Stimulated activated CD4-positive, alpha-beta T cell treated with anti-CD3 and anti-CD28 coated beads, Interleukin-12 subunit alpha, Interleukin-12 subunit beta, amount 100 ng/mL, for 48 hours (primary cell): ENCODE measurements at places on chromosomes 6 and 20.

DNA sequence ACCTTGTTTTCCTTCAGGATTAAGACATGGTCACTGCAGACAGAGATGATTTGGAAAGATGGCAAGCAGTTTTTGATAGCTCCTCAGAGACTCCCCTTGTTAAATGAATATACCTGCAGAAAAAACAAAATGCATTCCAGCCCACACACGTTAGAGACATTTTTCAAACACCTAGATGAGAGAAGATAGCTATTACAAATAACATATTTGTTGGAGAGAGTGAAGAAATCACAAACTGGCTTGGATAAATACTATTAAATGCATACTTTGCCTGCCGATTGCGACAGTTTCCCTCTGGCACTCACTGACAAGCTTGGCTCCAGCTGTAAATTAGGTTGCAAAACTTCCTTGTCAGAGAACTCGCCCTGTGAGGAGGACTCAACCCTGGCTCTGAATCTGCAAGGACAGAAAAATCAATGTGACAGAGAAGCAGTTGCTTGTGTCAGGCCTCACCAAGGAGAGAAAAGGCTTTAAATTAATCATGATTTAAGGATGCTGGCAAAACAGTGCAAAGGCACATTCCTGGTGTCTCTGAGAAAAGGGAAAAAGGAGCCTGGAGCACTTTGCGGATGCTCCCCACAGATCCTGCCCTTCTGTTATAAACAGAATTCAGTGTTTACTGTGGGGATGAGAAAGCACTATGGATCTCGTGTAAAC is 423.7 kb upstream of the MARCKS start:
- no peak for DNase-seq

DNA sequence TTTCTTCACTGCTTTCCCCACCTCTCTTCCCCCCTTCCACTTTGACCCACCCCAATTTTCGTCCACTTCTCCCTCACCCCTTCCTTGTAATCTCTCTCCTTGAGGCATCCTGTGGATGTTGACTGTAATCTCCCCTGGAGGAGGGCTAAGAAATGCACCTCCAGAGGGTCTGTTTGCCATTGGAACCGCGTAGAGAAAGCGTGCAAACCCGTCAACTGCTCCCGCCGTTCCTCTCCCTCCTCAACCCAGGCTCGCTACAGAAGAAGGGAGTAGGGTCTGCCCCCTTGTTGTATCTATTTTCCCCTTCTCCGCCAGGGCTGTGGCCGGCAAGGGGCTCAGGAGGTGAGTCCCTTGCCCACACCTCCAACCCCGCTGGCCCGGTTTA is 502 bp upstream of the HTR1E start:
- DNase-seq, result no peak

- no peak for DNase-seq
Observed at GRCh38 chr6:122755901-122756300, 23.6 kb upstream of the FABP7 start.

- DNase-seq, result no peak
Observed at GRCh38 chr6:150435832-150436231, 67.0 kb downstream of the IYD start.

GRCh38 chr6:2855061-2855519 is 13.4 kb upstream of the SERPINB1 start:
- DNase-seq, result no peak

GRCh38 chr6:127186889-127187288 is 68.4 kb downstream of the RSPO3 start:
- peak; percentile 60 for DNase-seq

GRCh38 chr6:149190224-149190831 is 127.2 kb upstream of the TAB2 start:
- peak; percentile 65 for DNase-seq

- DNase-seq, result no peak
Observed at GRCh38 chr6:37242429-37243052, 15.0 kb upstream of the TBC1D22B start.

- DNase-seq, result peak; percentile 83
Observed at GRCh38 chr20:50338479-50339391, 148.1 kb downstream of the CEBPB start.

- no peak for DNase-seq
Observed at GRCh38 chr20:14445310-14445709, 107.9 kb upstream of the FLRT3 start.

DNA sequence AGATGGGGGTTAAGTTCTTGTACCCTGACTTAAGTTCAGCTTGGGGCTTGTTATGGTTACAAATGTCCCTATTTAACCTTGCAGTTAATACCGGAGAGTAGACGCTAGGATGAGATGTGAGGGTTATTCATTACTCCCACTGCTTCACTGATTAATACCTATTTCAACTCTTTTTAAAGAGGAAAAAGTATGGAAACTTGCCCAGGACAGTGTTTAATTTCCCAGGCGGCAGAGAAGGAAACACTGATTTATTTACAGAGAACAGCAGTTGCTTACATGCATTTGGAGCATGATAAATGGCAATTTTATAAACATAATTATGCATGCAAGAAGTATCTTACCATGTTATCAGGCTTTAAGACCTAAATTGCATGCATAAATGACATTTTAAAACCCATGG is 137.7 kb downstream of the RCAN2 start:
- DNase-seq, result no peak

GRCh38 chr20:36105711-36106226 is 48.8 kb upstream of the EPB41L1 start:
- DNase-seq, result no peak

GRCh38 chr6:9521152-9521530 is 893.7 kb downstream of the TFAP2A start:
- DNase-seq, result no peak

DNA sequence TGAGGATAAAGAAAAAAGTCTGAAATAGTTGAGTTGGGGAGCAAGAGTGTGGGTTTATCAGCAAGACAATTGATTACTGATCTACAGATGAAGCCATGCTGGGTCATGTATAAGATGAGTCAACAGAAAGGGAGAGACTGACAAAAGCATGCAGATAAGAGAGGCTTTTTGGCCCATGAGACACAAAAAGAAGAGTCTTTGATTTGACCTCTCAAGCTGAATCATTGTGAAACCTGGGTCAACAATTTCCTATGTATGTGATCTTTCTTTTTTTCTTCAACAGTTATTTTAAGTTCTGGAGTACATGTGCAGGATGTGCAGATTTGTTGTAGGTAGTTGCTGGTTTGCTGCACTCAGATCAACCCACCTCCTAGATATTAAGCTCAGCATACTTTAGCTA is 15.9 kb downstream of the RIMS1 start:
- DNase-seq, result no peak

GRCh38 chr6:9140951-9141460 is 705.7 kb upstream of the SLC35B3 start:
- DNase-seq, result no peak
